Activated effector memory CD4-positive, alpha-beta T cell treated with anti-CD3 and anti-CD28 coated beads, Interleukin-2, amount 50 U/mL, for 16 hours (primary cell): ENCODE measurements at places on chromosomes 3 and 15.

DNA sequence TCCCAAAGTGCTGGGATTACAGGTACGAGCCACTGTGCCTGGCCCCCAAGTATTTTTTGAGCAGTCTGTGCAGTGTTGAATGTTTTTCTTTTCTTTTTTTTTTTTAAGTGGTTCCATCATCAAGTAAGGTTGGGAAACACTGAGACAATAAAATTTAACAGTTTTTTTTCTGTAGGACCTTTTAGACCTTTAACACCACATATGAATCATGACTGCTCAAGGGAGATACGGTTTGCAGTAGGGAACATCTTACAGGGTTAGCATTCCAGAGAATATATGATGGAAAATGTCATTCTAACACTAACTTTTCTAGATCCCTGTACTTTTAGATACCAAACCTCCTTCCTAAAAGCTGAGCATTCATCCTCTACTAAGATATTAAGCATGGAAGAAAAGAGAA is 41.7 kb downstream of the SNX4 start:
- no peak for DNase-seq

GRCh38 chr3:101271728-101272127 is 48.6 kb downstream of the IMPG2 start:
- no peak for DNase-seq

GRCh38 chr15:81293728-81294515 is 30.0 kb downstream of the STARD5 start:
- DNase-seq: peak; percentile 90

- no peak for DNase-seq
These were observed 458.3 kb downstream of the MFSD1 start for GRCh38 chr3:159260049-159260662.

DNA sequence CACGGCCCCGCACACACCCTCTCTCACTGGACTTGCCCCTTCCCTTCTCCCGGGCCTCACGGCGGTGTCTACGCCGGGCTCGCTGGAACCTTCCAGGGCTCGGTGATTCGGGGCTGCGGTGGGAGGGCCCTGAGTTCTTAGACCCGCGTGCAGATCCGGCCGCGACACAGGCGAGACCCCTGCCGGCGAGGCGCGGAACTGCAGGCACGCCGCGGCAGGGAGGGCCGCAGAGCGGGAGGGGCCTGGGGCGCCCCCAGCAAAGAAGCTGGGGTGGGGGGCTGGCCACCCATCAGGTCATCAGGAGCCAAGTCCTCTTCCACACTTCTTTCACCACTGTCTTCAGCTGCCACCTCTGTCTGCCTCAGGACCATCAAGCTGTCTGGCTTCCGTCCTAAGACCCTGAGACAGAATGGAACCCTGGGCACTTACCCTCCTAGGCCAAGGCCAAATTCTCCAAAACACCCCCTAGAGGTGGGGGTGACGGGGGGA is 164.5 kb downstream of the XXYLT1 start:
- peak; percentile 90 for DNase-seq

DNA sequence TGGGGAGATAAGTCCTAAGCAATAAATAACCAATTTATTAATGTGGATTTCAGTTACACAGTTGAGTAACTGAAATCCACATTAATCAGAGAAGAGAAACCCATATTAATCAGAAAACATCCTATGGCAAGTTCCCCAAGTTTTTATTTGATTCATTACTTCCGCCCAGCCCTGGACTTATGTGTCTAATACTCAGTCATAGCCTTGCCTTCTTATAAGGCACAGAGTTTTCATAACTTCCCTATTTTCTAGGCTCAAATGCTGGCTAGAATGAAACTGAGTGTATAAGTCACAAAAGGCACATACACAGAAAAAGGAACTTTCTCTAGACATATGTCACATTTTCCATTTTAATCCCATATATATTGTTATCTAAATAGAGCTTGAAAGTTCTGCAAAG is 28.8 kb downstream of the CD47 start:
- DNase-seq: no peak

DNA sequence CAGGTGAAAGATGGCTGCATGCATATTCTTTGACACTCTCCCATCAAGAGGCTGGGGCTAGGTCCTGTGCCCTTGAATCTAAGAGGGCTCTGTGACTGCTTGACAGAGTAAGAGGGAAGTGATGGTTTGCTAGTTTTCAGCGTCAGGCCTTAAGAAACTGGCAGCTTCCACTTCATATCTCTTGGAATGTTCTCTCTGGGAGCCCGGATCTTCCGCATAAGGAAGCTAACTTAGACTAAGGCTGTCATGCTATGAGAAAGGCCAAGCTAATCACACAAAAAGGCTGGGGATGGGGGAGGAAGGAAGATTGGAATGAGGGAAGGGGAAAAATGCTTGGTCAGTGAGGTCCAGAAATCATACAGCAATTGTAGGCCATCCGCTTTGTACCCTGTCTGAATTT is 50.0 kb downstream of the MB21D2 start:
- DNase-seq: no peak

DNA sequence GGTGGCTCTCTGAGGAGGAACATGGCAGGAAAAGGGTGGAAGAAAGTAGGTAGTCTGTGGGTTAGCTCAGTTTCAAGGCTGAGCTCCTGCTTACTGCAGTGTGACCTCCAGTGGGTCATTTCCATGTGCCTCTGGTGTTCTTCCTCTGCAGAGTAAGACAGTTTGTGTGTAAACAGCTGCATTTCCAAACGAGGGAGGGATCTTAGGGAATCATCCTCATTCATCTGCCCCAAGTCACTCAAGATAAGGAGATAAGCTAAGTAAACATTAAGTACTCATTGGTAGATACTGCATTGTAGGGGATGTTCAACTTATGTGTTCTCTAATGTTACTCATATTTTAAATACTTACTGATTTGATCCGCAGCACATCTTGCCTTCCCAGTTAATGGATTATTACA is 83.6 kb downstream of the CLSTN2 start:
- DNase-seq: no peak
